ENCODE measurements at places on chromosomes 2 and 18.
A peak's percentile ranks its signal among the peaks of the same experiment; 100 is the strongest.

- no peak for DNase-seq
- peaks cover 2% of the 10 kb centered on the region for H3K4me1 ChIP-seq
- no peaks in the 10 kb centered on the region for H3K27me3 ChIP-seq
- H3K4me3 ChIP-seq, result no peak overlapping the region
Observed at GRCh38 chr2:160934991-160935390, 225.2 kb upstream of the TANK start.

DNA sequence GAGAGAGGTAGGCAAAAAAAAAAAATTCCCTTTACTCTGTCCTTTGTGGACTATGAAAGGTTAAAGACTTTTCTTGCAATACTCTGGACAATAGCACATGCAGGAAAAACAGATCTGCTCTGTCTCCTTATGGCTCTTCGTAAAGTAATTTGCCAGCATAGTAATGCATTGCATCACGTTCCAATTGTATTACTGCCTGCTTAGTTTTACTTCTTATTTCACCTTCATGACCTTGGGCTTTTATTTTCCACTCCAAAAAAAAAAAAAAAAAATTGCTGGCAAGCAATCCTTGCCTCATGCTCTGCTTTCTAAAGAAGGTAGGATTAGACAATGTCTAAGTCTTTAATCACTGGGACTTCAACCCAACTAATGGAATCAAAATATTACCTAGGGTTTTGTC lies 1802.7 kb downstream of the SUCLG1 start:
- H3K27ac ChIP-seq, result no peak overlapping the region
- no peak for DNase-seq
- H3K27me3 ChIP-seq, result no peaks in the 10 kb centered on the region
- no peaks in the 10 kb centered on the region for H3K4me1 ChIP-seq

- H3K4me1 ChIP-seq, result peaks cover 6% of the 10 kb centered on the region
- no peak for DNase-seq
- H3K36me3 ChIP-seq, result no peaks in the 10 kb centered on the region
- no peak overlapping the region for H3K27ac ChIP-seq
- no peak overlapping the region for H3K4me3 ChIP-seq
- H3K27me3 ChIP-seq, result no peaks in the 10 kb centered on the region
Observed at GRCh38 chr2:118576109-118576855, 271.2 kb downstream of the EN1 start.

- no peaks in the 10 kb centered on the region for H3K27me3 ChIP-seq
- no peak overlapping the region for H3K4me3 ChIP-seq
- no peak overlapping the region for H3K27ac ChIP-seq
- no peaks in the 10 kb centered on the region for H3K4me1 ChIP-seq
- DNase-seq, result no peak
Observed at GRCh38 chr2:19751631-19752030, 150.2 kb downstream of the TTC32 start.

- H3K27ac ChIP-seq, result no peak overlapping the region
- H3K4me3 ChIP-seq, result no peak overlapping the region
- H3K27me3 ChIP-seq, result no peaks in the 10 kb centered on the region
- DNase-seq, result peak; percentile 58
- H3K36me3 ChIP-seq, result no peaks in the 10 kb centered on the region
Observed at GRCh38 chr2:204407204-204408014, 137.9 kb upstream of the PARD3B start.

GRCh38 chr2:206642075-206643025 lies at the start of gene FAM237A:
TSS of gene FAM237A (plus strand) at chr2:206642487. CDS start at chr2:206644237, 1,750 bp downstream.
- peaks cover 8% of the 10 kb centered on the region for H3K4me1 ChIP-seq
- H3K4me3 ChIP-seq, result no peak within 1 kb of the TSS
- H3K27me3 ChIP-seq, result peaks cover 7% of the 10 kb centered on the region
- H3K36me3 ChIP-seq, result no peaks in the 10 kb centered on the region

GRCh38 chr2:206154197-206154596 lies 5.0 kb downstream of the NDUFS1 start:
- H3K4me3 ChIP-seq, result no peak overlapping the region
- H3K27ac ChIP-seq, result no peak overlapping the region
- H3K36me3 ChIP-seq, result peaks cover 11% of the 10 kb centered on the region
- H3K27me3 ChIP-seq, result no peaks in the 10 kb centered on the region
- no peak for DNase-seq

- H3K36me3 ChIP-seq, result no peaks in the 10 kb centered on the region
- no peak overlapping the region for H3K27ac ChIP-seq
- no peaks in the 10 kb centered on the region for H3K27me3 ChIP-seq
- peaks cover 8% of the 10 kb centered on the region for H3K4me1 ChIP-seq
- no peak overlapping the region for H3K4me3 ChIP-seq
Observed at GRCh38 chr2:237209885-237210284, 124.2 kb downstream of the COPS8 start.

GRCh38 chr2:64086347-64087082 lies 57.7 kb downstream of the PELI1 start:
- no peaks in the 10 kb centered on the region for H3K4me1 ChIP-seq
- H3K36me3 ChIP-seq, result peaks cover 5% of the 10 kb centered on the region
- H3K4me3 ChIP-seq, result no peak overlapping the region
- no peak overlapping the region for H3K27ac ChIP-seq

GRCh38 chr2:128568106-128568505 lies 249.4 kb upstream of the HS6ST1 start:
- no peak for DNase-seq
- H3K4me1 ChIP-seq, result no peaks in the 10 kb centered on the region

- no peaks in the 10 kb centered on the region for H3K36me3 ChIP-seq
- no peak overlapping the region for H3K27ac ChIP-seq
- no peak overlapping the region for H3K4me3 ChIP-seq
- peaks cover 4% of the 10 kb centered on the region for H3K4me1 ChIP-seq
- H3K27me3 ChIP-seq, result no peaks in the 10 kb centered on the region
Observed at GRCh38 chr18:24989760-24990593, 362.0 kb downstream of the ZNF521 start.

- no peaks in the 10 kb centered on the region for H3K27me3 ChIP-seq
- no peak for DNase-seq
- no peak overlapping the region for H3K27ac ChIP-seq
Observed at GRCh38 chr2:55236992-55237543, 4.6 kb downstream of the RPS27A start.

- peaks cover 16% of the 10 kb centered on the region for H3K36me3 ChIP-seq
- no peaks in the 10 kb centered on the region for H3K4me1 ChIP-seq
- no peak overlapping the region for H3K27ac ChIP-seq
- no peak overlapping the region for H3K4me3 ChIP-seq
- no peaks in the 10 kb centered on the region for H3K27me3 ChIP-seq
- DNase-seq, result no peak
Observed at GRCh38 chr18:13760047-13760446, 33.6 kb downstream of the RNMT start.

DNA sequence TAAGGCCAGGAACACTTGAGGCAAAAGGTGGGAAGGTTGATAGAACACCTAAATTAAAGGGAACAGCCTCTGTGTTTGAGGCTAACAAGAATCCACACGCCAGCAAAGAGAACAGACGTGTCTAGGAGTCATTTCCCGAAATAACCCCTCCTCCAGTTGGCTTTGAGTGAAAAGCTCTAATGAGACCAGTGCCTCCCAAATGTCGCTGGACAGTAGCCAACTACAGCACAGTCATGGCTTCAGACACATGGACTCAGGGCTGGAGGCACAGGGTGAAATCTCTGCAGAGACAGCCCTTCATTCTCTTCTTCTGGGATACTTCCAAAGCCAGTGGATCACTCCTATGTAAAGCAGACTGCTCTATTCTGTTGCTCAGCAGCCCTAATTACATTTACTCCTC lies 49.6 kb downstream of the SOWAHC start:
- peaks cover 4% of the 10 kb centered on the region for H3K4me1 ChIP-seq
- H3K36me3 ChIP-seq, result no peaks in the 10 kb centered on the region
- no peak overlapping the region for H3K4me3 ChIP-seq

GRCh38 chr2:95343429-95344214 lies 46.5 kb downstream of the KCNIP3 start:
- no peak for DNase-seq
- no peaks in the 10 kb centered on the region for H3K36me3 ChIP-seq
- peaks cover 3% of the 10 kb centered on the region for H3K4me1 ChIP-seq
- peaks cover 31% of the 10 kb centered on the region for H3K27me3 ChIP-seq
- H3K27ac ChIP-seq, result no peak overlapping the region
- H3K4me3 ChIP-seq, result no peak overlapping the region

GRCh38 chr2:49129034-49129433 lies 25.3 kb downstream of the FSHR start:
- DNase-seq, result no peak
- no peaks in the 10 kb centered on the region for H3K27me3 ChIP-seq
- H3K4me1 ChIP-seq, result no peaks in the 10 kb centered on the region
- H3K27ac ChIP-seq, result no peak overlapping the region
- no peaks in the 10 kb centered on the region for H3K36me3 ChIP-seq

GRCh38 chr2:1618191-1618961 lies 125.9 kb downstream of the PXDN start:
- H3K36me3 ChIP-seq, result no peaks in the 10 kb centered on the region
- H3K27ac ChIP-seq, result no peak overlapping the region
- peaks cover 11% of the 10 kb centered on the region for H3K4me1 ChIP-seq
- no peak for DNase-seq

DNA sequence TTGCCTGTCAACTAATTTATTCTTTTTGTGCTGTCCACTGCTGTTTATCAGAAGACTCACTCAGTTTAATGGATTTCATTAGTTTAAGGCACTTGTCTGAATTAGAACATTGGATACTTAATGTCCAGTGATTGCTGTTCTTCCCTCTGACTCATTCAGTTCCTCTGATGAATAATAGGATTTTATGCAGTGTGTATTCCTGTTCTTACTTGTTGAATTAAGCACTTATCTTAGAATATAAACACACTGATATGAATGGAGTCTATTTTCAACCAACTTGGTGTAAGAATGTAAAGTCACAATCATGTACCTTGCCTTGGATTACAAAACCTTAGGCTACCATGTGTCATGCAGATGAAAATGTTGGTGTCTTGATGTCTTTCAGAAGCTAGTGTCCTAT lies 87.0 kb upstream of the PROKR1 start:
- no peak overlapping the region for H3K4me3 ChIP-seq
- H3K4me1 ChIP-seq, result no peaks in the 10 kb centered on the region
- no peaks in the 10 kb centered on the region for H3K27me3 ChIP-seq
- no peaks in the 10 kb centered on the region for H3K36me3 ChIP-seq

DNA sequence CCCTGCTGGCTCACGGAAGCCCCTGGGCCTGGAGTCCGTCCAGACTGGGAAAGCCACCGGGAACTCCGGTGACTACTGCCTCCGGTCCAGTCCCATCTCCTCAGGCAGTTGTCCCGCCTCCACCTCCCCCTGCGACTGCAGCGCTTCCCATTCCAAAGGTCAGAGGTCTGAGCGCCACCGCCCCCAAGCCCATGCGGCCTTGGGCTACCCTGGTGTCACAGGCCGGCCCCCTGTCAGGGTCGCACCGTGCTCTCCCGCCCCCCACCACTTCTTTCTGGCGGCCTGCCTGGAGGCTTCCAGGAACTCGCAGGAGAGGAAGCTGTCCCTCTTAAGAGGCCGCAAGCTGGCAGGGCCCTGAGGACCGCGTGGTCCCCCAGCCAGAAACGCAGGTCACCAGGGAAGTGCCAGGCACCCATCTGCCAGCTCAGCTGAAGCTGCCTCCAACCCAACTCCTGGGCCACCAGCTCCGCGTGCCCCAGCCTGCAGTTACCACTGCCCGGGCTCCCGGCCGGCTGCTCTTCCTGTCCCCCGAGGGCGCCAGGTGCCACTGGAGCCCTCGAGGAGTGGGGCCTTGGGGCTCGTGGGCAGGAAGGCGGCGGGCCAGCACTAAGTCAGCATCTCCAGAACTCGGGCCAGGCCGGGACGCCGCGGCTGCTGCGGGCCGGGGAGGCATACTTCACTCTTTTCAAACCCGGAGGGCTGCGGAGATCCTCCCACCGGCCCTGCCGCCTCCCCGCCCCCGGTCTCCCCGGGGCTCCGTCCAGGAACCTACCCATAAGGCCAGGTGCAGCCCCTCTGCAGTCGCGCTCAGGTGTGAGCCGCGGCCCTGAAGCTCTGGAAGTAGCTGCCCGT lies 83.3 kb upstream of the POMC start:
- H3K36me3 ChIP-seq, result peaks cover 18% of the 10 kb centered on the region
- H3K27ac ChIP-seq, result peak overlapping the region; percentile 93
- peak; percentile 48 for DNase-seq
- H3K4me1 ChIP-seq, result peaks cover 16% of the 10 kb centered on the region
- H3K27me3 ChIP-seq, result no peaks in the 10 kb centered on the region
- peak overlapping the region; percentile 82 for H3K4me3 ChIP-seq

- no peaks in the 10 kb centered on the region for H3K27me3 ChIP-seq
- no peak overlapping the region for H3K4me3 ChIP-seq
- no peaks in the 10 kb centered on the region for H3K36me3 ChIP-seq
- DNase-seq, result no peak
- H3K4me1 ChIP-seq, result no peaks in the 10 kb centered on the region
- no peak overlapping the region for H3K27ac ChIP-seq
Observed at GRCh38 chr2:180618570-180618969, 361.8 kb upstream of the UBE2E3 start.

DNA sequence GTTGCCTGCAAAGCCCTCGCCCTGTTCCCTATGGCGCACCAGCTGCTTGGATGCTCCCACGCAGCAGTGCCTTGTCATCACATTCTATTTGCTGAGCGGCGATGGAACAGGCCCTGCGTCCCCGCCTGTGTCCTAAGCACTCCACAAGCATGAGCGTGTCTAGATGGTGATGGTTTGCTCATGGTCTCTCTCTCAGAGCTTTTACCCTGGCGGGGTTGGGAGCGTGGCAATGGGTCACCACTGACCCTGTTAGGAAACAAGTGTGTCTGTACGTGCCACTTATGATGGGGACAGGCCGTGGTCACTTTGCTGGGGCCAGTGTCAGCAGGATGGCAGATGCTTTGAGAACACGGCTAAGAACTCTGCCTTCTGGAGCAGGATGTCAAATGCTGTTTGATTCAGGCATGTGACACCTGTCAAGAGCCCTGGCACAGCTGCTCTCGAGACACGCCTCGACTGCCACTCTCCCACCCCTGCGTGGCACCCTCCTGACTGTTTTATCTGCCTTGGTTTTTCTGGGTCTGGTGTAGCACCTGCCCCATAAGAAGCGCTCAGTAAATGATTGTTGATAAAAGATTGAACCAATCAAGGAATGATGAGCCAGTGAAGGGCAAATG lies 44.2 kb downstream of the RRM2 start:
- DNase-seq, result no peak
- H3K4me3 ChIP-seq, result no peak overlapping the region
- peaks cover 22% of the 10 kb centered on the region for H3K4me1 ChIP-seq
- no peaks in the 10 kb centered on the region for H3K36me3 ChIP-seq
- H3K27ac ChIP-seq, result peak overlapping the region; percentile 57

DNA sequence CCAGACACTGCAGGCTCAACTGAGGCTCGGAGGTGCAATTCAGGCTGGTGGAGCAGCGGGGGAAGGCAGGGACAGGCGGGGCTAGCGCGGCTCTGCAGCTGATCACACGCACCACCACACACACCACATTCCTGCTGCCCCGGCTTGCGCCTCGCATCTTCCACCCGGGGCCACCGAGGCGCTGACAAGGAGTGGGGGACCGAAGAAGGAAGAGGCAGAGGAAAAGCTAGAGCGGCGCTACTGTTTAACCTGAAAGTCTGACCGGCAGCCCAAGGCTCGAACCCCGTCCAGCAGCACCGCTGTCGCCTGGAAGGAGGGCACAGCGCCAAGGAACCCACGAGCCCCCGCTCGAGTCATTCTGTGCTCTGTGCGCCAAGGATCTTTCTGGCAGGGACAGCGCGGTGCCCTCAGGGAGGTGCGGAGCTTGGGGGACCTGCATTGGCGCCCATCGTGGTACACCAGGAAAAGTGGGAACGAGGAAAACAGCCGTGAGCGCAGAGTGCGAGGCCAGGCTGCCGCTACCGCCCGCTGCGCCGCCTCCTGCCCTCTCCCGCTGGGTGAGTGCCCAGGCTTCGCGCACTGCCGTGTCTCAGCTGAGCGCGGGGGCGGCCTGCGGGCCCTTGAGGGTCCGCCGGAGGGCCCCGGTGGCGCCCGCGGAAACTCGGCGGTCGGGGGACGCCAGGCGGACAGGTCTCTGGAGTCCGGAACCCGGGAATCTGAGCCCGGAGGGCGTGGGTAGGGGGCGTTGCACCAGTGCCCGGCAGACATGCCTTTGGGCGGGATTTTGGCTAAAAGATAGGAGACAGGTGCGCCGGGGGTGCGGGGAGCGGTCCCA lies 860 bp upstream of the KCNJ3 start:
- H3K4me3 ChIP-seq, result peak overlapping the region; percentile 54
- no peaks in the 10 kb centered on the region for H3K36me3 ChIP-seq
- no peak overlapping the region for H3K27ac ChIP-seq
- H3K4me1 ChIP-seq, result peaks cover 9% of the 10 kb centered on the region
- H3K27me3 ChIP-seq, result peaks cover 15% of the 10 kb centered on the region
- DNase-seq, result no peak
